A673 (cell line): ENCODE measurements at places on chromosomes 3 and 15. TPM values are rescaled to one million over a fixed set of nuclear protein-coding genes. Genes with fewer than 3 reads are reported as not detected.

- no peaks in the 10 kb centered on the region for H3K4me1 ChIP-seq
- no peaks in the 10 kb centered on the region for H3K36me3 ChIP-seq
- no peaks in the 10 kb centered on the region for H3K27me3 ChIP-seq
These were observed 475 bp downstream of the EIF4E3 start for GRCh38 chr3:71724584-71725270.

Gene GMNC
- 1.9 and 3.7 TPM in 2 replicates for total RNA-seq

Gene TIGIT
- total RNA-seq, result not detected in 2 replicates

GRCh38 chr3:33134026-33134625, 20.3 kb downstream of the CRTAP start:
- H3K27ac ChIP-seq, result no peak overlapping the region
- peaks cover 49% of the 10 kb centered on the region for H3K36me3 ChIP-seq
- no peaks in the 10 kb centered on the region for H3K4me1 ChIP-seq

Gene PLD1
- total RNA-seq, result 3.2 and 4.6 TPM in 2 replicates

Gene FSIP1
- total RNA-seq, result 0.37 and 0.70 TPM in 2 replicates

DNA sequence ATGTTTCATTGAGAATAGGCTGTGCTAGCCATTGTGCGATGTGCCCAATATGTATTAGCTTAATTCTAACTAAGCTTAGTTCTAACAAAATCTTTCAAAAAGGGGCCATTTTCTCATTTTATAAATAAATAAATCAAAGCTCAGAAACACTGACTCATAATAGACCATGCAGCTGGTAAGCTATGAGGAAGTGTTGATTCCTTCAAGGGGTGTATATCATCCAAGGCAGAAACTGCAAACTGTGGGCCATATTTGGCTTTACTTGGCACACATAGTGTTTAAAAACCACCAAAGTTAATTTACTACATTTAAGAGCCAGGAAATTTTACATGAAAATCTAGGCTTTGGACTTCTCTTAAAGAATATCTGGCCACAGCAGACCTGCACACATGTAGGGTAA, 136.5 kb downstream of the ZNF621 start:
- H3K36me3 ChIP-seq, result no peaks in the 10 kb centered on the region
- H3K27ac ChIP-seq, result no peak overlapping the region
- no peak overlapping the region for H3K4me3 ChIP-seq
- no peaks in the 10 kb centered on the region for H3K4me1 ChIP-seq
- DNase-seq, result no peak

GRCh38 chr3:46662771-46663551, 30.5 kb downstream of the ALS2CL start:
- no peaks in the 10 kb centered on the region for H3K27me3 ChIP-seq
- peak; percentile 42 for DNase-seq
- H3K27ac ChIP-seq, result no peak overlapping the region
- H3K36me3 ChIP-seq, result no peaks in the 10 kb centered on the region
- no peak overlapping the region for H3K4me3 ChIP-seq
- no peaks in the 10 kb centered on the region for H3K4me1 ChIP-seq

Gene SYNPR
- 14.7 and 17.6 TPM in 2 replicates for total RNA-seq

- no peaks in the 10 kb centered on the region for H3K36me3 ChIP-seq
- no peaks in the 10 kb centered on the region for H3K27me3 ChIP-seq
- H3K4me1 ChIP-seq, result no peaks in the 10 kb centered on the region
- H3K4me3 ChIP-seq, result no peak overlapping the region
- no peak overlapping the region for H3K27ac ChIP-seq
- no peak for DNase-seq
These were observed 305.8 kb downstream of the PLCL2 start for GRCh38 chr3:17190353-17191078.

GRCh38 chr15:74808078-74808839, 4.4 kb upstream of the LMAN1L start:
- no peaks in the 10 kb centered on the region for H3K4me1 ChIP-seq
- H3K36me3 ChIP-seq, result peaks cover 2% of the 10 kb centered on the region
- no peak overlapping the region for H3K4me3 ChIP-seq
- no peaks in the 10 kb centered on the region for H3K27me3 ChIP-seq
- DNase-seq, result no peak

- no peak overlapping the region for H3K27ac ChIP-seq
- no peaks in the 10 kb centered on the region for H3K36me3 ChIP-seq
- no peaks in the 10 kb centered on the region for H3K27me3 ChIP-seq
- H3K4me3 ChIP-seq, result no peak overlapping the region
- H3K4me1 ChIP-seq, result no peaks in the 10 kb centered on the region
- no peak for DNase-seq
These were observed 49.9 kb upstream of the IL12A start for GRCh38 chr3:159938714-159939113.

DNA sequence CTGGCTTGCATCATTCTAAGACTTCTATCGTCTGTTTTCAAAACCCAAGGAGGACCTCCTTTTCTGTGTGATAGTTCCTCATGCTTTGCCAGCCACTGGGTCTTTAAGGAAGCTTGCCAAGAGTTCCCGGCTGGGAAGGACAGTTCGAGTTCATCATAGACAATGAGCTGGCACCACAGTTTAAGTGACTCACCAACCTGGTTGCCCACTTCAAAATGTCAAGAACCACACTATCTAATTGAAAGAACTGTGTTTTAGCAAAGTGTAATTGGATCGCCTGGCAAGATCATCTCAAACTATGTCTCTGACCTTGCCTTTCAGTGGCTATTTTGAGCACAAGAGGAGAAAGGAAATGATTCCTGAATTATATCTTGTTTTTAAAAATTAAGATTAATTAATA, 27.9 kb downstream of the SOX2 start:
- peaks cover 9% of the 10 kb centered on the region for H3K4me1 ChIP-seq
- no peaks in the 10 kb centered on the region for H3K27me3 ChIP-seq
- no peaks in the 10 kb centered on the region for H3K36me3 ChIP-seq
- no peak overlapping the region for H3K4me3 ChIP-seq
- no peak for DNase-seq

DNA sequence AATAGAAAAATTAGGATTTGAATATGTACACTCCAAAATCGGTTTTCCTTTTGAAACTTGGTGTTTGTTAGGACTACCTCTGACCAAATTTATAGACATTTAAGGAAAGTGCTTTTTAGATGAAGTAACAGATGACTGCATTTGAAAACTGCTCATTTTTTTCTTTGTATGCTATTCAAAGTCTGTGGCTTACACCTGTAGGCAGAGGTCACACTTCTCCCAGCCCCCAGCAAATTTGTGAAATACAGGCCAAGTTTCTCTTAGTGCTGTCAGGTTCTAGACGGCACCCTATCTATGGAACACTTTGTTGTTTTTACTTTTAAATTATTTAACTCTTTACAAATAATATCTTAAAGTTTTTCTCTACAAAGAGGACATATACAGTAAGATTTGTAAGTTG, 100.8 kb upstream of the C15orf61 start:
- H3K27ac ChIP-seq, result no peak overlapping the region
- no peaks in the 10 kb centered on the region for H3K4me1 ChIP-seq
- DNase-seq, result no peak
- H3K4me3 ChIP-seq, result no peak overlapping the region
- H3K27me3 ChIP-seq, result no peaks in the 10 kb centered on the region
- no peaks in the 10 kb centered on the region for H3K36me3 ChIP-seq

DNA sequence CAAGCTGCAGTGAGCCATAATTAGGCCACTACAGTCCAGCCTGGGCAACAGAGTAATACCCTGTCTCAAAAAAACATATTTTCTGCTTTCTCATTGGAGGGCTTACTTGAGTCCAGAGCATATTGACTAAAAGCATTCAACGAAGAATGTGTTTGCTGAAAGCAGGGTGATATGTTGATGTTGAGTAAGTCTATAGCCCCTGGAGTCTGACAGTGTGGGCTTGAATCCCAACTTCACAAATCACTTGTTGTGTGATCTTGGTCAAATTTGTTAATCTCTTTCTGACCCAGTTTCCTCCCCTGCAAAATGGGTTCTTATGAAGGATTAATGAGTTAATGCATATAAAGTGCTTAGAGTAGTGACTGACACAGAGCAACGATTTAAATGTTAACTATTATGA, 403.9 kb downstream of the MECOM start:
- DNase-seq, result no peak
- H3K36me3 ChIP-seq, result no peaks in the 10 kb centered on the region
- H3K4me3 ChIP-seq, result no peak overlapping the region
- H3K4me1 ChIP-seq, result peaks cover 32% of the 10 kb centered on the region
- H3K27me3 ChIP-seq, result no peaks in the 10 kb centered on the region

GRCh38 chr3:194103505-194103904, 32.4 kb upstream of the HES1 start:
- H3K4me1 ChIP-seq, result peaks cover 25% of the 10 kb centered on the region
- DNase-seq, result no peak
- H3K27ac ChIP-seq, result no peak overlapping the region
- H3K4me3 ChIP-seq, result no peak overlapping the region

DNA sequence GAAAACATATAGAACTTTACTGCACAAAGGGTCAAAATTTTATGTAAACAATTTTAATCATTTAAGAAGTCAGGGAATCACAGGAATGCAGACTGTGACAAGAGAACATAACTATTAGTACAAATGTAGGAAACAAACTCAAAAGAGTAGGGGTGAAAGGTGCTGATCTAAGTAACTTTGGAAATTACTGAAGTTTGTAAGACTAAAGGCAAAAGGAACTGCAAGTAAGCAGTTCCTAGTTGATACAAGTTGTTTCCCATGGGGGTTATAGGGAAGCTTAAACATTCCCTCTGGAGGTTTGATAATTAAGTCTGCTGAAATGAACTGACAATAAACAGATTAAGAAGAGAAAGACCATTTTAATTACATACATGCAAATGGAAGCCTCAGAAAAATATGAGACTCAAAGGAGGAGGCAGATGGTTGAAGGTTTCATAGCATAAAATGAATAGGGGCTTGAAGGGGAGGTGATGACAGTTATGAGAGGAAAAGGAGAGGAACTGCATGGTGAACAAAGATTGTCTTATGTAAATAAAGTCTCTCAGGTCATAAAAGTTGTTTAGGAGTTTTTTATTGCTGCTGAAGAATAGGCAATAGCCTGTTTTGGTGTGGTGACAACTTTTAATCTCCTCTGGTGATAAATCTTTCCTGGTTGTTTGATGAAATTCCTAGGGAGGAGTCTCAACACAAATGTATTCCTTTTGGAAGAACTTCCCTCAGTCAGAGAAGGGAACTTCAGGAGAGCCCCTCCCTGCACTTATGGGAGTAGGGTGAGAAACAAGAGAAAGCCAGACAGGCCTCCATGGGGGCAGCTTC, 17.1 kb downstream of the SETMAR start:
- no peaks in the 10 kb centered on the region for H3K27me3 ChIP-seq
- H3K27ac ChIP-seq, result no peak overlapping the region
- H3K4me3 ChIP-seq, result no peak overlapping the region
- H3K4me1 ChIP-seq, result peaks cover 12% of the 10 kb centered on the region
- peak; percentile 21 for DNase-seq

Gene CSPG4
- total RNA-seq, result 0.11 and 0.22 TPM in 2 replicates

Gene GADL1
- 13.8 and 17.3 TPM in 2 replicates for total RNA-seq

GRCh38 chr15:40192942-40193341, 32.1 kb downstream of the BUB1B start:
- H3K36me3 ChIP-seq, result peaks cover 96% of the 10 kb centered on the region
- no peaks in the 10 kb centered on the region for H3K4me1 ChIP-seq
- H3K27ac ChIP-seq, result no peak overlapping the region
- DNase-seq, result peak; percentile 10

Gene CCDC71
- 10.4 and 10.6 TPM in 2 replicates for total RNA-seq

Gene ADAM10
- total RNA-seq, result 116 and 130 TPM in 2 replicates

Gene PRICKLE2
- total RNA-seq, result 0.04 TPM in 1 of 2 replicates, not detected in the other

- H3K4me1 ChIP-seq, result no peaks in the 10 kb centered on the region
- no peaks in the 10 kb centered on the region for H3K36me3 ChIP-seq
- no peak overlapping the region for H3K4me3 ChIP-seq
- no peak for DNase-seq
These were observed 195.4 kb upstream of the TPRG1 start for GRCh38 chr3:188976407-188976806.

DNA sequence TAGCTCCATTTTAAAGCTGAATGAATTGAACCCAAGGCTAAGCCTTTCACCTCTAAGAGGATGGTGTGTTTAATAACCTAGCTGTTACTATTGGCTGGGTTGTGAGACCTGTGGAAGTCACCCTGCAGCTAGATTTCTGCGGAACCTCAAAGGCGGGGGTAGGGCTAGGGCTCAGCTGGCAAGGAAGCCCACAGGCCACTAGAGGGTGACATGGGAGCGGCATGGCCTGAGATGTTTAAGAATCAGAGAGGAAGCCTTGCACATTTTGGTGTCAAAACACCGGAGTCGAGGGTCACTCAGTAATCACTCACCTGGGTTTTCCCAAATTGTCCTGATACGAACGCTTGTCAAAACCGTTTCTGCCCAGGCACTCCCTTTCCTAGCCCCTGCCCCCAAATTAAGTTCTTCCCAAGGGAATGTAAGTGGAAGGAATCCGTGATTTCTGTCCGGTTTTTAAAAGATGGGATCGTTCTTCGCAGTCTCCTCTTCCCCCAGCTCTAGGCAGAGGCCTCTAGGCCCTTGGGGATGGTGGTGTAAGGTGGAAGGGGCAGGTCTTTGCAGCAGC, 3.8 kb upstream of the ACAD9 start:
- H3K27ac ChIP-seq, result no peak overlapping the region
- H3K27me3 ChIP-seq, result no peaks in the 10 kb centered on the region
- no peaks in the 10 kb centered on the region for H3K36me3 ChIP-seq
- no peak overlapping the region for H3K4me3 ChIP-seq
- DNase-seq, result peak; percentile 35
- H3K4me1 ChIP-seq, result peaks cover 7% of the 10 kb centered on the region

DNA sequence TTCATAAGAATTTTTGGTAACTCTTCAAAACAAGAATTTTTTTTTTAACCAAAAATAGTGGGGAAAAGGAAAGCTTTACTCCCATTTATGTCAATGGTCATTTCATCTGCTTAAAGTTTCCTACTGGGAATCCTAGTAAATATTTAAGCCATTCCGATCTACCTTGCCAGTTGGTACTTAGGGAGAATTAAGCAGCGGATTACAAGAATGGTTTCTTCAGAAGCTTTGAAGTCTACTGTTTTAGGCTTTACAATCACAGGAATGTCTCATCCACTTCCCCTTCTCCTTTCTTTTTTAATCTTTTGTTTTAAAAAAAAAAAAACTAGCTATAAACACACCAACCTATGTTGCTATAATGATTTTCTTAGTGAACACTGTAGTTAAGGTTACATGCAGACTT, 341.4 kb upstream of the ATP11B start:
- no peaks in the 10 kb centered on the region for H3K27me3 ChIP-seq
- no peak overlapping the region for H3K27ac ChIP-seq
- DNase-seq, result no peak

- peaks cover 12% of the 10 kb centered on the region for H3K4me1 ChIP-seq
- no peak overlapping the region for H3K27ac ChIP-seq
- no peak for DNase-seq
These were observed 530 bp upstream of the FBXL22 start for GRCh38 chr15:63596676-63597037.

DNA sequence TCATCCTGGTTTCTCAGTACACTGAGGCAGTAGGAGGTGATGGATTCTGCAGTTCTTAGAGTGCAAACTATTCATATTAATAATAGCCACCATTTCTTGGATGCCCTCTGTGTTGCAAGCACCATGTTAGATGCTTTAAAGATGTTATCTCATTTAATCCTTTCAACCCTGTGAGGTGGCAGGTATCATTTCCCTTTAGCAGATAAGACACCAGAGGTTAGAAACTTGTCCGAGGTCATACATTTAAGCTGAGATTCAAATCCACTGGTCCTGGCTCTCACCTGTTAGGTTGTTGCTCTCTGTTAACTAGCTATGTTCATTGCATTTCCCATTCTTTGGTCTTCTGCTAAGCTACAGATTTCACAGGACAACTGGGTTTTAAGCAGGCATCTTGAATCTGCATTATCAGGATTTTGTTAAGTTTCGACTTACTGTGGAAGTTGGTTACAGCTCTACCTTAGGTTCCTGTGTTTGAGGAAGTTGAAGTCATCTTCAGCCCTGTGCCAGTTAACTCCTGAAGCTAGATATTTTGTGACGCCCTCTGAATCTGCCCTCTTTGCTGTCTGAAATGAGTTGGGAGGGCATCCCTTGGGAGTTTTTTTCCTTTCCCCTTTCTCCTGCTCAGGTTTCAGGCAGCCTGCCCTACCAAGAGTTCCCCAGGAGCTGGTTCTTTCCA, 6.4 kb downstream of the PDE8A start:
- no peak overlapping the region for H3K27ac ChIP-seq
- no peak for DNase-seq
- H3K36me3 ChIP-seq, result no peaks in the 10 kb centered on the region
- H3K27me3 ChIP-seq, result no peaks in the 10 kb centered on the region
- no peak overlapping the region for H3K4me3 ChIP-seq
